ENCODE measurements at places on chromosomes 1 and 21. TPM values are rescaled to one million over a fixed set of nuclear protein-coding genes. Genes with fewer than 3 reads are reported as not detected.
A peak's percentile ranks its signal among the peaks of the same experiment; 100 is the strongest.

DNA sequence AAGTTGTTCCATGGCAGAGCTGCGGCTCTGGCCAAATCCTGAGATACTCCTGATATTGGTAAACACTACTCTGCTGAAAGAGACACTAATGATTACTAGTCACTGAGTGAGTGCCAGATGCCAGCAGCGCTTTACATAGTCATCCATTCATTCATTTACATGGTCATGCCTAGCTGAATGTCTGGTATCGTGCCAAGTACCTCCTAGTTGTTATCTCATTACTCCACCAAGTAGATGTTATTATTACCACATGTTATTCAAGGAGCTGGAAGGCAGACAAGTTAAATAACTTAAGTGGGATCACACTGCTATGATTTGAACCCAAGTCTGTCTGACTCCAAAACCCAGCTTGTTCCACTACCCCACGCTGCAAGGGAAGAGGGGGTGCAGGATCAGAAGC is 4.7 kb downstream of the OLFML2B start:
- peak; percentile 54 for DNase-seq

DNA sequence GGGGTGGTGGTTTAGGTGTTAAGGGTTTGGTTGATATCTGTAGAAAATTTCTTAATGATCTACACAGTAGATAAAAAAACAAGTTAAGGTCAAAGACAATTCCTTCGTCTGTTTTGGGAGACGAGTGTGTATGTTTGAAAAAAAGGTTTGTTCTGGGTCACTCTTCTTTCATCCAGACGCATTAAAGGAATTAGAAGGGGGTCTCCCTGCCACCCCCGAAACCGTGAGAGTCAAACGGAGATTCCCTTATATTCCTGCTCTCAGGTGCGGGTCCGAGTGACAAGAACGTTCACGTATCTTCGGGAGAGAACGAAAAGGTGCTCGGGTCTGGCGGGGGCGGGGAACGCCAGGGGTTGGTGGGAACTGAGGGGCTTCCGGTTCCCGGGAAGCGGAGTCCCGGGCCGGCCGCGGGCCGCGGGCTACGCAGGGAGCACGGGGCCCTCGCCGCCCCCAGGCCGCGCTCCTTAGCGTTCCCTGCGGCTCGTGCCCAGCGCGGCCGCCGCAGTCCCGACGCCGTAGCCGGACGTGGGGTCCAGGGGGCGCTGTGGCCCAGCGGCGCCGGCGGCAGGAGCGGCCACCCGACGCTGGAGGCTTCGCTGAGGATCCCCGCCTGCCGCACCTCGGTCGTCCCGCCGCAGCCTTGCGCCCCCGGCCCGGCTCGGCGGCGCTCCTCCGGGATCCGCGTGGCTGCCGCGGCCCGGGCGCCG is at the start of gene ZFYVE9:
TSS of gene ZFYVE9 (plus strand) at position 577 of the 707 bp plus-strand sequence. CDS start 91,118 bp downstream, outside the sequence.
- peak; percentile 40 for DNase-seq

The CD5L gene
- total RNA-seq = not detected

The IRF6 gene
- 24.3 TPM for total RNA-seq

DNA sequence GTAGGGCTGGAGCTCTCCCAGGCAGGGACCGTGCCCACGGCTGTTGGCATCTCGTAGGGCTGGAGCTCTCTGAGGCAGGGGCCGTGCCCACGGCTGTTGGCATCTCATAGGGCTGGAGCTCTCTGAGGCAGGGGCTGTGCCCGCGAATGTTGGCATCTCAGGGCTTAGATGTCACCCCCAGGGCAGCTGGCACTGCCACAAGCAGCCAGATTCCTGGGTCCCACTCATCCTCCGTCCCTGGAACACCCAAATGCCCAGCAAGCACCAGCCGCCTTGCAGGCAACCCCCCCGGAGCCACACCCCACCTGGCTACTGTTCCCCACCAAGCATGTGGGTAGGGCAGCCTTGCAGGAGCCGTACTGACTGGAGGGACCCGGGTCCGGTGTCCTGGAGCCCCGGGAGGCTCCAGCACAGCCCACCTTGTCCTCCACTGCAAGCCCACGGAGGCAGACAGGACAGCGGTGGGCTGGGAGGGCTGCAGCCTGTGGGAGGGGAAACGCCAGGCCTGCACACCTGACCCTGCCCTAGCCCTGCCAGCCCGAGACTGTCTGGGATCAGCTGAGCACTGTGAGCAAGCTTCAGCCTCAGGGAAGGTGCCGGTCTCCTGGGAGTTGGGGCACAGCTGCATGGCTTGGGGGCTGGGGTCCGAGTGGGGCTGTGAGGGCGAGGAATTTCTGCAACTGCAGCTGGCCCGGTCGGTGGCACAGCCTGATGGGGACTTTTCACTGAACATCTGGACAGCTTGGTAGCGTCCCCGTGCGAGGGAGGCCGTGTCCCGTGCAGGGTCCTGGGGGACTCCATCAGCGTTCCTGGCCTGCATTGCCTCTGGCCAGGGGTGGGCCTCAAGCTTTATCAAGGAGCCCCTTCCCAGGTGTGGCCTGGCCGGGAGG is 53.6 kb downstream of the COL18A1 start:
- no peak for DNase-seq

DNA sequence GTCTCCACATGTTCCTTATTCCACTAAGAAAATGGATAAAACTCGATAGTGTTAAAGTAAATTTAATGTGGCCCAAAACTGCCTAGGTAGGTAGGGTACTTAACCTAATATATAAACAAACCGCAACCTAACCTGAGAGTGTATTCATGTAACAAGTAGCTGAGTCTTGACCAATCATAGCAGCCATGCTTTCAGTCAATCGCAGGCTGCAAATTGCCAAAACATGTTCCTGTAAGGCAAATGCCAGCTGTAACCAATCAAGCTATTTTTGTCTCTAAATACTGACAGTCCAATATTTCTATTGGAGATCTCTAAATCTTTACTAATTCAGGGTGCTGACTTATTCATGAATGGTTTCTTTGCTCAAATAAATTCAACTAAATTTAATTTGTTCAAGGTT is 3.1 kb upstream of the HMGCS2 start:
- no peak for DNase-seq

- no peak for DNase-seq
These were observed 41.2 kb downstream of the ZBTB8OS start for GRCh38 chr1:32609180-32609579.

The ZFP69B gene
- 2.8 TPM for total RNA-seq

GRCh38 chr1:13809461-13810159 is 109.6 kb downstream of the PRDM2 start:
- no peak for DNase-seq

DNA sequence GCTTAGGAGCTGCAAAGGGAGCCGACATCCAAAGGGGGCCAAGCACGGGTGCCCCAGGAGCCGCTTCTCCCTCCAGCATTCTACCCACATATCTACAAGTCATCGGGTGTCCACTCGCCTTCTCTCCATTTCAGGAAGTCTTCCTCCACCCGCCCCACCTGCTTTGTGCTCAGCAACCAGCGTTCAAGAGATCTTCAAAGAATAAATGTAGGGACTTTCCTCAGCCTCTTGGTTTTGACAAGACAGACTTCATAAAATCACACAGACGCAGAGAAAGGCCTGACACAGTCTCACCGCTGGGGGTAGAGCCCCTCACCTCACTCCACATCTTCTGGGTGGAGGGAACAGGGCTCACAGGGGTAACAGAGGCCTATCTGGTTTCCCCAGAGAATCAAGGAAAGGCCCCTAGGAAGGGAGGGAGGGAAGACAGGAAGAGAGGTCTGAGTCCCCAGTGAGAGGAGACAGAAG is 49.5 kb downstream of the SSBP3 start:
- no peak for DNase-seq

The ASCL5 gene
- not detected for total RNA-seq

- DNase-seq = no peak
These were observed 12.7 kb downstream of the TMCO4 start for GRCh38 chr1:19786988-19787423.

The U2AF1 gene
- 56.7 TPM for total RNA-seq

DNA sequence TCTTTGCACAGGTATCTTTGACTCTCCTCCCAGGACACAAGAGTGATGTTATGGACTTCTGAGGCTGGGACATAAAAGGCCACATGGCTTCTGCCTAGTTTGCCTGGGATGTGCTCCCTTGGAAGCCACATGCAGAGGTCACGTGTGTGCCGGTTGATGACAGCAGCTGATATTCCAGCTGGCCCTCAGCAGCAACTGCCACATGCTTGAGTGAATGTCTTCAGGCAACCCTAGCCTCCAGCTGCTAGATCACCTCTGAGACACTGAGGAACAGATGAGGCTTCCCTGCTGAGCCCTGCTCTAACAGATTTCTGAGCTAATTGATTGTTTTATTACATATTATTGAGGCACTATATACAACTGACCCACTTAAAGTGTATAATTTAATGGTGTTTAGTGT is 11.6 kb upstream of the AKR7A3 start:
- DNase-seq = no peak

- no peak for DNase-seq
These were observed 3.3 kb downstream of the ZBTB18 start for GRCh38 chr1:244054247-244054923.

GRCh38 chr1:181319907-181320306 is 163.4 kb upstream of the CACNA1E start:
- DNase-seq = no peak

The SUCO gene
- 21.8 TPM for total RNA-seq

- DNase-seq = no peak
These were observed 23.8 kb downstream of the FAM89A start for GRCh38 chr1:231016234-231016633.

GRCh38 chr1:228207851-228208821 is at the start of gene OBSCN:
TSS of gene OBSCN (plus strand) at chr1:228208044. CDS start at chr1:228211784, 3,740 bp downstream.
- DNase-seq = no peak

- DNase-seq = no peak
These were observed 5.1 kb upstream of the NAV1 start for GRCh38 chr1:201533836-201534235.

- DNase-seq = no peak
These were observed 2.2 kb downstream of the CYB5R1 start for GRCh38 chr1:202964791-202965410.

DNA sequence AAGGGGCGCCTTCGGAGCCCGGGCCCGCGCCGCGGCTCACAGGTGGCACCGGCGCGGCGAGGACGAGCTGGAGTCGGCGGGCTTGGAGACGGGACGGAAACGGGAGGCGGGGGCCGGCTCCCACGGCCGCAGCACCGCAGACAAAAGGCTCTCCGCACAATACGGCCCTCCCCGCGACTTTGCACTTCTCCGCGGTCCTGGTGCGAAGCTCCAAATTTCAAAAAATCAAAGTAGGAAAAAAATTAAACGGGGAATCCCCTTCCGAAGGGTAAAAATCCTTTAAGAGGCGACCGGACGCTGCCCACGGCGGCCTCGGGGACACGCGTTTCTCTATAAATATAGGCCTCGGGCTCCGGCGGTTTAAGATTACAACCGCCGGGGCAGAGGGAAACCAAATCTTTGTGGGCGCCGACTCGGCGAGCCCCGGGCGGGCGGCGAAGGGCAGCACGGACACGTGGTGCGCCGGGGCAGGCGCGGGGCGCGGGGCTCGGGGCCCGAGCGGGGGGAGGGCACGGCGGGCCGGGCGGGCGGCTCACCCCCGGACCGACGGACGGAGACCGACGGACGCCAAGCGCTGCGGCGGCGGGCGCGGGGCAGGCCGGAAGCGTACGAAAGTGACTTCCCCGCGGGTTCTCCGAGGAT is 453 bp downstream of the PABPC4 start:
- no peak for DNase-seq

GRCh38 chr1:52140633-52141512 is 1.0 kb upstream of the ZFYVE9 start:
- no peak for DNase-seq

GRCh38 chr1:19423130-19423529 is 62.2 kb downstream of the CAPZB start:
- no peak for DNase-seq

The UBE4B gene
- 24.2 TPM for total RNA-seq

GRCh38 chr1:232108598-232108997 is 482.0 kb downstream of the DISC1 start:
- no peak for DNase-seq

GRCh38 chr1:25642574-25643108 is 26.1 kb downstream of the MAN1C1 start:
- DNase-seq = peak; percentile 33

The INSRR gene
- total RNA-seq = not detected

DNA sequence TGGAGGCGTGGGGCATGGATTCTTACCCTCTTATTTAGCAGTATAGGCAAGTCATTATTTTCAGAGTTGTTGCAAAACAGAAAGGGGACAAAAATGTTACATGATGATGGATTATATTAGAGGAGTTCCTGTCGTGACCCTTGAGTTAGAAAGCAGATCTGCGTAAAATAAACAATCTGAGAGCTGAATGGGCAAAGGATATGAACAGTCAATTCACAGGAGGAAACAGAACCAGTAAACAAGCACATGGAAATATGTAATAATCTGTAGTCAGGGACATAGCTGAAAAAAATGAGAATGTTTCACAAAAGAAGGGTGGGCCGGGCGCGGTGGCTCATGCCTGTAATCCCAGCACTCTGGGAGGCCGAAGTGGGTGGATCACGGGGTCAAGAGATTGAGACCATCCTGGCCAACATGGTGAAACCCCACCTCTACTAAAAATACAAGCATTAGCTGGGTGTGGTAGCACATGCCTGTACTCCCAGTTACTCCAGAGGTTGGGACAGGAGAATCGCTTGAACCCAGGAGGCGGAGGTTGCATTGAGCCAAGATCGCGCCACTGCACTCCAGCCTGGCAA is 20.9 kb downstream of the RCAN1 start:
- no peak for DNase-seq

- no peak for DNase-seq
These were observed 522.9 kb downstream of the KIF26B start for GRCh38 chr1:245677461-245678240.

- DNase-seq = no peak
These were observed 125.4 kb downstream of the CASZ1 start for GRCh38 chr1:10671090-10671489.

- no peak for DNase-seq
These were observed 44.8 kb downstream of the PCNT start for GRCh38 chr21:46368533-46369285.

GRCh38 chr1:59556398-59556797 is 258.4 kb upstream of the HOOK1 start:
- no peak for DNase-seq

DNA sequence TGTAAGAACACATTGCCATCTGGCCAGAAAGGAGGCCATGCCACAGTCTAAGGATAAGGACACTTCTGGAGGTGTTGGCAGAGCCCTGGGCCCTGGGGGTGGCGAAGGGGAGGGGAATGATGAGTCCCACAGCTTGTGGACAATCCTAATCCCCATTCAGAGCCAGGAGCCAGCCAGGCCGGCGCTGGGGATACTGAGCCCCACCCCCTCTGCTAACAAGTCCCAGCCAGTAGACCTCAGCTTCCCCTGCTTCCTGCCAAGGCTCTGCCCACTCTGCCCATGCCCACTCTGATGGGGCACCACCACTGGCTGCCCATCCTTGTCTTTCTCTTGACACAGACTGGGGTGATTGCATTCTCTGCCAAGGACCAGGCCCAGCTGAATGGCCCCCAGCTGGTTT is 71.9 kb downstream of the NAV1 start:
- DNase-seq = no peak

DNA sequence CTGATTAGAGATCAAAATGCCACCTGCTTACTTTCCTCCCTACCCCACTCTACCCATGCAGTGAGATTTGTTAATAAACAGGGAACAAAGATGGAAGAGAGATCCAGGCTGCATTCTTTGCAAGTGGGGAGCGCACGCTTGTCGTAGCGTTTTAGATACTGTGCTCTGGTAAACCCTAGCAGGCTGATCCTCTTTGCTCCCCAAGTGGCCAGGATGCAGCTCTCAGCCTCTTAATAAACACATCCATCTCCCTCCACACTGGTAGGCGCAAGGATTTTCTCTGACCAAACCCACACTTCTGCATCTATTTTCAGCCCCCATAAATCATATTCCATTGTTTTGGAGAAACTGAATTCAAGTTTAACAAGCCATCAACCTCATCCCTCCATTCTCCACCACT is 2.9 kb downstream of the PGBD5 start:
- DNase-seq = no peak

The MORN1 gene
- 4.3 TPM for total RNA-seq

Measured in pulmonary artery endothelial cell (primary cell).